K562 (cell line): ENCODE measurements at places on chromosomes 13 and 19. TPM values are rescaled to one million over a fixed set of nuclear protein-coding genes. Genes with fewer than 3 reads are reported as not detected.

The ATP1A3 gene
- 0.07 and 0.11 TPM in 2 replicates for polyA plus RNA-seq

The ZNF91 gene
- 2.2 and 4.4 TPM in 2 replicates for polyA plus RNA-seq

The TEX101 gene
- 0.36 TPM in 1 of 2 replicates, not detected in the other for polyA plus RNA-seq

The SLC8A2 gene
- 0.18 and 0.32 TPM in 2 replicates for polyA plus RNA-seq

The C19orf73 gene
- 5.4 and 5.7 TPM in 2 replicates for polyA plus RNA-seq

The GPR108 gene
- 32.9 and 36.4 TPM in 2 replicates for polyA plus RNA-seq

The KL gene
- polyA plus RNA-seq = not detected in 2 replicates

The CCDC169 gene
- 9.0 and 12.4 TPM in 2 replicates for polyA plus RNA-seq

The HSPB6 gene
- polyA plus RNA-seq = not detected in 2 replicates
